Ascending aorta (tissue), 2 donors: ENCODE measurements at places on chromosomes 7 and 10.

DNA sequence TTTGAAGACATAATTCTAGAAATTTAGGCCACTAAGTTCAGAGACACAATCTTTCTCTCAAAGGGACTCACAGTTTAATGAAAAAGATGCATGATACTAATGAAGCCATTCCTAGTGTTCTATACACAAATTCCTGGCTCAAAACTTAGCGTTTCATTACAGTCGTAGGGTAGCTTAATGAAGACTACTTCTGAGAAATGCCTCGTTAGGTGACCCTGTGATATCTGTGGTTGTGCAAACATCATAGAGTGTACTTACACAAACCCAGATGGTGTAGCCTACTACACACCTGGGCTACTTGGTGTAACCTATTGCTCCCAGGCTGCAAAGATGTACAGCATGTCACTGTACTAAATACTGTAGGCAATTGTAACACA, 488 bp upstream of the CHCHD3 start:
- no peak overlapping the region for H3K27ac ChIP-seq
- H3K36me3 ChIP-seq = no peaks in the 10 kb centered on the region
- DNase-seq = no peak
- H3K4me1 ChIP-seq = peaks cover 9% of the 10 kb centered on the region
- H3K4me3 ChIP-seq = peak overlapping the region; percentile 85

GRCh38 chr7:113094517-113095249, 8.1 kb upstream of the GPR85 start:
- DNase-seq = no peak
- H3K4me1 ChIP-seq = no peaks in the 10 kb centered on the region
- no peak overlapping the region for H3K27ac ChIP-seq

- no peak overlapping the region for H3K4me3 ChIP-seq
- H3K27me3 ChIP-seq = no peaks in the 10 kb centered on the region
- DNase-seq = no peak
- peaks cover 42% of the 10 kb centered on the region for H3K36me3 ChIP-seq
These were observed 5.3 kb downstream of the POLM start for GRCh38 chr7:44077061-44077460.

GRCh38 chr10:38045129-38045528, 34.7 kb downstream of the ZNF33A start:
- no peak overlapping the region for H3K27ac ChIP-seq
- no peak for DNase-seq
- H3K4me3 ChIP-seq = no peak overlapping the region
- no peaks in the 10 kb centered on the region for H3K4me1 ChIP-seq
- H3K27me3 ChIP-seq = no peaks in the 10 kb centered on the region

DNA sequence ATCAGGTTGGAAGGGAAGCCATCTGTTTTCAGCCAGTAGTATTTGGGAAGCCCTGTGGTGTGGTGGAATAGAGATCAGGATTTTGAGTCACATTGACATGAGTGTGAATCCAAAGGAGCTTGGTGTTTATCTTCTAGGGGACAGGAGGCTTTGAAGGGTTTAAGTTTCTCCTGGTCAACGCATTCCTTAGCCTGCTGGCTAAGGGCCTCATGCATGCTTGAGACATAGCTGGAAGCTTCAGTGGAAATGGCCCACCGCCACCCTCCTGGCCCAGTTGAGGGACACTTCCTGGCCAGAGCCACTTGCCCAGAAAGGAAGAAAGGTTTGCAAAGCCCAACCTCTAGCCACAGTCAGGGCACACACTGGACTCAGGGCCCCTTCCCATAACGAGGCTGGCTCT, 70.9 kb downstream of the CDK1 start:
- H3K4me3 ChIP-seq = no peak overlapping the region
- no peaks in the 10 kb centered on the region for H3K36me3 ChIP-seq
- no peak overlapping the region for H3K27ac ChIP-seq
- no peaks in the 10 kb centered on the region for H3K27me3 ChIP-seq
- no peaks in the 10 kb centered on the region for H3K4me1 ChIP-seq
- no peak for DNase-seq
